ENCODE measurements at places on chromosomes 3 and 15.
A peak's percentile ranks its signal among the peaks of the same experiment; 100 is the strongest.

- DNase-seq = no peak
Observed at GRCh38 chr3:8482263-8482662, 19.4 kb upstream of the LMCD1 start.

GRCh38 chr3:71753701-71754609 lies at the start of gene GPR27:
GPR27 (plus strand) TSS chr3:71753855; CDS start chr3:71754050, 195 bp downstream.
- peak; percentile 46 for DNase-seq

GRCh38 chr3:128311441-128311844 lies 155.2 kb downstream of the DNAJB8 start:
- no peak for DNase-seq

GRCh38 chr3:55564726-55565125 lies 77.6 kb upstream of the WNT5A start:
- no peak for DNase-seq

DNA sequence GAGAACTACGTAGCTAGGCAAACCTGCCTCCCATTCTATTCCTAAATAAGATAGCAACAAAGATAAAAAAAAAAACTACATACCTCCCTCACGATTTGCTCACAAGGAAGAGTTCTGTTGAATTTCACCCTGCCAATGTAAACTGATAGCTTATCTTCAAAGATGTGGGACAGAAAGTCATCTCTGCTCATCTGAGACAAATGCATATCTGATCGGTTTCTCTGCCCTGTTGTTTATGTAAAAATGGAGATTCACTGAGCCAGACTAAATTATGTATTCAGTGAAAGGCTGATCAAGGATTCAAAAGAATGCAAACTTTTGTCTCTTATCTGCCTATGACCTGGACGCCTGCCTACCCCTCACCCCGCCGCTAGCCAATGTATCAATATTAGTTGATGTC lies 11.2 kb downstream of the PYGO1 start:
- no peak for DNase-seq

- no peak for DNase-seq
Observed at GRCh38 chr3:131975047-131975446, 59.8 kb downstream of the CPNE4 start.

DNA sequence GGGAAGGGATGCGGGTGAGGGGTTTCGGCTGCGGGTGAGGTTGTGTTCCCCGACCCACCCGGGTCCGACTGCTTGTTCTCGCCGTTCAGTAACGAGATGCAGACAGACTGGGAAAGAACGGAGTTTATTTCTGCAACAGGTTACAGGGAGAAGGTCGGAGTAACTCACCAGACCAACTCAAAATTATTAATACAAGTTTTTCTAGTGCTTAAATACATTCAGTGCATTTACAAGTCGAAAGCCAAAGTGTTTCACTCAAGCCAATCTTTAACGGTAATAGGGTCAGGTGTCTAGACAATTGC lies 492 bp upstream of the HIGD1A start:
- DNase-seq = no peak

GRCh38 chr3:12401208-12401607 lies 83.1 kb upstream of the TSEN2 start:
- DNase-seq = no peak

GRCh38 chr3:116716490-116716889 lies 6.9 kb downstream of the TUSC7 start:
- DNase-seq = no peak

DNA sequence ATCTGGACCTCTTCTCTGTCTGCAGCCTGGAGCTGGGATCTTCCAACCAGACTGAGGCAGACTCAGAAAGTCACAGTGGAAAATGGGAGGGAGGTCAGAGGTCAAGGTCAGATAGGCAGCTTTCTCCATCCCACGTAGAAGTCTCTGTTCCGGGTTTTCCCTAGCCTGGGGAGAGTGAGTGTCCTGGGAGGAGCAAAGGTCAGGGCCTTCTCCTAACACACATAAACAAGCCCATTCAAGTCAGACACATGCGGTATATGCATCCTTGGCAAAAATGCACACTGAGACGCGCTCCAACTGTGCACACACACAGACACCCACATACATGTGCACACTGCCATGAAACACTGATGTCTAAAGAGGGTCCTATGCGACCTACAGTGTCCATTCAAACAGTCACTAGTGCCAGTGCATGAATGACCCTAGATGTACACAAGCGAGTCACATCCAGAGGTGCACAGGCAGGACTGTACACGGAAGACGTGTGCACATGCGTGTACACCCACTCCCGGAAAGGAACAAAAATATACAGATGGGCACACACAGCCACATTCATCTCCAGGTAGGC lies 681 bp downstream of the TWF2 start:
- no peak for DNase-seq

DNA sequence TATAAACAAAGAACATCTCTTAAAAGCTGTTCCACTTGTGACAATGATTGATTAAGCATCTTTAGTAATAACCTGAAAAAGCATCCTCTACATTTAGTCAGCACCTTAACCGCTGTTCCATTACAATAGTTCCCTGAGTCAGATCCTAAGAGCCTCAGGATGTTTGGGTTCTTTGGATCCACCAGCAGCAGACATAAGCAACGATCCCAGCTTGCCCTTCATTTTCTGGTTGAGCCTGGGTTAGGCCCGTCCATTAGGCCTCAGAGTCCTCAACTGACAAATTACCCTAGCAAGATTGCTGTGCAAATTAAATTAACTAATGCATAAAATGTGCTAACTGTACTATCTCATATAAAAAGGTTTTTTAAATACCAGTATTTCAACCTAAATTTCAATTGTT lies 42.3 kb upstream of the ROBO1 start:
- no peak for DNase-seq

DNA sequence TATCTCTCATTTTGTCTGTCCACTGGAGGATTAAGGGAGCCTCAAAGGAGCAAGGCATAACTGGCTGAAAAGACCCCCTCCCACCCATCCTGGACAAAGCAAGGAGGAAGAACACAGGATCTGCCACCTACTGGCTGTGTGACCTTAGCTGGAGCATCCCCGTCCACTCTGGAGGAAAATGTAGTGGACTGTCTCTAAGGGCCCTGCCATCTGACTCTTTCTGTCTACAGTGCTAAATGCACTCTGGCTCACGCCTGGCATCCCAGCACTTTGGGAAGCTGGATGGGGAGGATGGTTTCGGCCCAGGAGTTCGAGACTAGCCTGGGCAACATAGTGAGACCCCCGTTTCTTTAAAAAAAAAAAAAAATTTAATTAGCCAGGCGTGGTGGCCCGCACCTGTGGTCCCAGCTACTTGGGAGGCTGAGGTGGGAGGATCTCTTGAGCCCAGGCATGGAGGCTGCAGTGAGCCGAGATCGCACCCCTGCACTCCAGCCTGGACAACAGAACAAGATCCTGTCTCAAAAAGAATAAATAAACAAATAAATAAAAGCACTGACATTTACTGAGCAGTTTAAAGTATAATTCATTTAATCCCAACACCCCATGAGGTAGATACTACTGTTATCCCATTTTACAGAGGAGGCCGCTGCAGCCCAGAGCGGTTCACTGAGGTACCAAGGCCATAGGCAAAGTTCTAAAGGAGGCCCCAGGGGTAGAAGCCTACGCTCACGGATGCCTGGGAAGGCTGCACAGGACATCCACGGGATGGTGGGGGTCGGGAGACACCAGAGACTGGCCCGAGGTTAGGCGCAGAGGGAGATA lies 1.1 kb downstream of the TBC1D2B start:
- no peak for DNase-seq

DNA sequence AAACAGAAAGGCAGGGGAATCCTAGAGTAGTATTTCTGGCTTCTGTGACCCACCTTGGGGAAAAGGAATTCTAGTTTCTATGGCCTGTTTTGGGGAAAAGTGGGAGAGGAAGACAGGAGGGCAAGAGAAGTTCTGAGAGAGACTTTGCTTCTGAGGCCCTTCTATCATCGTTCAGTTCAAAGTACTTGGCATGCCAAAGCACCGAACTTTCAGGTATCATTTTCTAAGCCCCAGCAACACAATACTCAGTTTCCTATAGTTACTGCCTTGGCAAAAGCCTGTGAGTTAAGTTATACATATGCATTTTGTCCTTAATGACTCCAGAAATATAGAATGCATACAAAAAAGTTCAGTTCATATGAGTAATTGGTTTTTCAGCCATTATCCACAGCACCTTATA lies 74.1 kb upstream of the CHD2 start:
- no peak for DNase-seq

DNA sequence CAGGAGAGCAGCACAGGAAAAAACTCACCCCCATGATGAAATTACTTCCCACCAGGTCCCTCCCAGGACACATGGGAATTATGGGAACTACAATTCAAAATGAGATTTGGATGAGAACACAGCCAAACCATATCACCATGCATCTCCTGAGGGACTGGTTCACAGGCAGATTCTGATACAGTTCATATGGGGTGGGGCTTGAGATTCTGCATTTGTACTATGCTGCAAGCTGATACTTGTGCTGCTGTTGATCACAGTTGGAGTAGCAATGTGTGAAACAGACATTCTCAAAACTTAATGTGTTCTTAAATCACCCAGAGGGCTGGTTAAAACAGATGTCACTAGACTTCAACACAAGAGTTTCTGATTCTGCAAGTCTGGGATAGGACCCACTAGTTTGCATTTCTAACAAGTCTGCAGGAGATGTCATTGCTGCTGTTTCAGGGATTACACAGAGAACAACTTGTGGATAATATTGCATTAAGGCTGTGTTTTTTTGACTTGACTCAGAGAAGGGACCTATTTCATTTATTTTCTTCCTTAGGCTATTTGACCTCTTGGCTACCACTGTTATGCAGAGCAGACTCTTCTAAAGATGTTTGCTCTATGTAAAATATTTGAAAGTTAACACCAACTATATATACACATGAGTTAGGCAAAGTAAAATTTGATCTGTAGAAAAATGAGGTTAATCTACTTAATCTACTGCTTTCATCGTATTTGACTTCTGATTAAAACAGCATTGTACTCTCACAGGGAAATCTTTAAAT lies 194.2 kb upstream of the CNTN3 start:
- DNase-seq = no peak

DNA sequence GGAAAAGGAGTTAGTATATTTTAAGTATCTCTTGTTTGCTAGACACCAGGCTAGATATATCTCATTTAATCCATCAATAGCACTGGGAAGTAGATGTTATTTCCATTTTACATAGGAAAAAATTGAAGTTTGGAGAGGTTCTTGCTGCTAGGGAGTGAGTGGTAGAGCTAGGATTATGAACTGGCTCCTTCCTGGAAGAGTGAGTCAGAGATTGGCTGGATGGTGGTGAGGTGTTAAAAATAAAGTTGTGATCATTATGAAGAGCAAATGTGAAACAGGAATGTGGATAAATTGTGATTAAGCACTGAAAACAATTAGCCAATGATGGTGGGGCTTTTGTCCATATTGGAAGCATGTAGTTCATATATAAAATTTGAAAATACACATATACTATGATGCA lies 234.2 kb downstream of the WNT5A start:
- DNase-seq = no peak

GRCh38 chr15:88571153-88571851 lies 24.8 kb upstream of the DET1 start:
- DNase-seq = no peak

- peak; percentile 26 for DNase-seq
Observed at GRCh38 chr15:100131321-100132224, 210.2 kb downstream of the ADAMTS17 start.

GRCh38 chr3:156632601-156633000 lies 41.8 kb upstream of the TIPARP start:
- DNase-seq = no peak

GRCh38 chr3:156406393-156406792 lies 148.5 kb downstream of the SSR3 start:
- no peak for DNase-seq

DNA sequence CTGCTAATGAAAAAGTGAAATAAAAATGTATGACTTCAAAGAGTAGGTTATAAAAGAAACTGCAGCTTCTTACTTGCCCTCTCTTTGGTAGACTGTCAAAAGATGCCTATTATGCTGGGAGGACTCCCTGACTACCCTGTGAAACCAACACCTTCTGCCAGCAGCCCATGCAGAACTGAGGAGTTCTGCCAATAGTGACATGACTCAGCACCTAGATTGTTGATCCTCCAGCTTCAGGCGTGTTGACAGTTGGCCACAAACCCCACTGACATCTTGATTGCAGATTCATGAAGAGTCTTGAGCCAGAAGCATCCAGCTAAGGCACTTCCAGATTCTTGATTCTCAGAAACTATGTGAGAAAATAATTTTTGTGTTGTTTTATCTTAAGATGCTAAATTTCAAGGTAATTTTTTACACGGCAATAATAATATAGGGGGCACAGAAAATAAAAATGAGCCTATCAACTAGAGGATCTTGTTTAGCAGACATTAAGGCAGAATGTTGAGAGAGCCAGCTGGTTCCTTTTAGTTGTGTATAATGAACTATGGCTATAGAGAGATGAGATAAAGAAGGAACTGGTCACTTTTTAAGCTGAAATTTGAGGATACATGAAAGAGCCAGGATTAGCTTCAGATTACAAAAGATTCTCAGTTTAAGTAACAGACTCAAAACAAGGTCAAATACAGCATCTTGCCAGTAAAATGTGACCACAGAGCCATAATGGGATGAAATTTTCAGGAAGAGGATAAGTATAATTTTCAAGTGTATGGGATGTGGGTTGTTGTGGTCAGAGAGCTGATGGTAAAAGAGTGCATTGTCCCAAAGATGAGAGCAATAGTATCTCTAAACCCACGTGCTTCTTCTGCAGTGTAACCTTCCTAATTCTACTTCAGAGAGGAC lies 588.7 kb upstream of the CBLB start:
- DNase-seq = no peak

DNA sequence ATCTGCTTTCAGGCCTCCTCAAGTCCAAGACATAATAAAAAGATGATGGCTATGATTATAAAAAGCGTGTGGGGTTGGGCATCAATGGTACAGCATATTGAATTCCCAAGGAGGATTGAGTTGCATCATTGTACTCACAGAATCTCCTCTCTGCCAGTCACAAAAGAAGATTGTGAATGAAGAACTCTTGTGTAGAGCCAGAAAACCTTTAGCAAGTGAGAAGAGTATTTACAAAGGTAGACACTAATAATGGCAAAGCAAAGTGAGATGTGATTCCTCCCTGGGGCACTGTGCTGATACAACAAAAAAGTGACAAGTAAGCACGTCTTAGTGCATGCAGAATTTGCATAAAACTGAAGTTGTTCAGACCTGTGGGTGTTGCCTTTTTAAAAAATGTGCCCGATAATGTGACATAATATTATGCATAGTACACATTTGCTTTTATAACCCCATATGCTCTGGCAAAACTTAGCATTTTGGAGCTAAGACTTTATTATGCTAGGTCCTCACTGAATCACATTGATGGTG lies 291.2 kb upstream of the TBC1D5 start:
- no peak for DNase-seq

- DNase-seq = no peak
Observed at GRCh38 chr3:130894986-130895280, 1.0 kb downstream of the ATP2C1 start.

DNA sequence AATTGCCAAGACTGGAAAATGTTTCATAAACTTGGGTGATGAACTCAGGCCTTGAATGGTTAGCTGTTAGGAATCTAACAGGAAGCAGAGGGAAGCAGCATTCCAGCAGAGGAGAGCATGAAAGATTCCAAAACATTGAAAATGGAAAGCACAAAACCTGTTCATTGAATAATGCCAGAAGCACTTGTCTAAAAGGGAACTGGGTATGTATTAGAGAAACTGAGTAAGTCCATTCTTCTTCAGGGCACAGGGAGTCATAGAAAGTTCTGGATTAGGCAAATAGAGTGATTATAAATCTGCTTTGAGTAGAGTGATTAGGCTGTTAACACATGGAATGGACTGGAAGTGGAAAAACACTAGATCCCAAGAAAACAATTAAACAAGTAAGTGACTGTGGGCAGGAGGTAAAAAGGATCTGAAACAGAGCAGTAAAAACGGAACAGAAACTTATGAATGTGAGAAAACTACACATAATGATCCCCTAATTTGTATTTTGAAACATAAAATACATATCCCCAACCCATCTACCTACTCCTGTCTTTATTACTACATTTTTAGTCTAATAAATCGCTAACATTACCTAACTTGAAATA lies 343.4 kb downstream of the TBC1D5 start:
- DNase-seq = no peak

All from activated T-cell treated with anti-CD3 and anti-CD28 coated beads, Interleukin-2, amount 50 U/mL, for 1 hour (primary cell).